ENCODE measurements at places on chromosomes 16 and 17. TPM values are rescaled to one million over a fixed set of nuclear protein-coding genes. Genes with fewer than 3 reads are reported as not detected.

Gene C16orf54
- 88.3 TPM for total RNA-seq

Gene C16orf74
- total RNA-seq: 1.7 TPM

Gene CDC42EP4
- total RNA-seq: 2.1 TPM

Gene IKZF3
- 33.1 TPM for total RNA-seq

Gene CACNB1
- total RNA-seq: 18.3 TPM

Gene ARHGAP44
- not detected for total RNA-seq

Gene MMP2
- not detected for total RNA-seq

Gene CACNG5
- not detected for total RNA-seq

DNA sequence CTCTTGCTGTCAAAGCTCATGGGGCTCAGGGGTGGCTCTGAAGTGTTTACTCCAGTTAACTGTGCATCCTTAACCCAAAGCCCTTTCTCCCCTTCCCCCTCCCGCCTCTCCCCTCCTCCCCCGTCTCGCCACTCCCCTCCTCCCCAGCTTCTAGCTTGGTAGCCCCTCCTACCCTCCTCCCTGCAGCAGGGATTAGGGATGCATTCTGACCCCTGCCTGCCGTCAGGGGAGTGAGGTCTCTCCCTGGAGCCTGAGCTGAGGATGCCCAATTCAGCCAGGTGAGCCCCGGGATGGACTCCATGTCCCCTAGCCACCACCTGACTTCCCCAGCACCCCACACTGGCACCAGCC lies 1.6 kb downstream of the HS3ST6 start:
- DNase-seq: no peak

GRCh38 chr17:58281511-58282011 lies 826 bp upstream of the MPO start:
- no peak for DNase-seq

DNA sequence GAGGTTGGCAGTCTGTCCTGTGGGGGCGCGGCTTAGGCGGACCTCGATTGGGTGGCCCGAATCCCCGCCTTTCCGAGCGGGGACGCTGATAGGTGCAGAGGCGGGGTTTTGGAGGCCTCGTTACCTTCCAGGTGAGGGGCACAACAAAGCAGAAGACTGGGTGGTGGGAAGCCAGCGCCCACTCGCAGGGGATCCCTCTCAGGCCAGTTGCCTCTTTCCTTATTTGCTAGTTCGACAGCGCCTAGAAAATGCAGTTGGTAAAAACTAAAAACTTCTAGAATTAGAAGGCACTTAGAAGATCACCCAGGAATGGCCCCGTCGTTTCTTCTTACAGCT lies 730 bp downstream of the KAT7 start:
- DNase-seq: no peak

GRCh38 chr16:5549802-5550201 lies 452.2 kb upstream of the EEF2KMT start:
- no peak for DNase-seq

DNA sequence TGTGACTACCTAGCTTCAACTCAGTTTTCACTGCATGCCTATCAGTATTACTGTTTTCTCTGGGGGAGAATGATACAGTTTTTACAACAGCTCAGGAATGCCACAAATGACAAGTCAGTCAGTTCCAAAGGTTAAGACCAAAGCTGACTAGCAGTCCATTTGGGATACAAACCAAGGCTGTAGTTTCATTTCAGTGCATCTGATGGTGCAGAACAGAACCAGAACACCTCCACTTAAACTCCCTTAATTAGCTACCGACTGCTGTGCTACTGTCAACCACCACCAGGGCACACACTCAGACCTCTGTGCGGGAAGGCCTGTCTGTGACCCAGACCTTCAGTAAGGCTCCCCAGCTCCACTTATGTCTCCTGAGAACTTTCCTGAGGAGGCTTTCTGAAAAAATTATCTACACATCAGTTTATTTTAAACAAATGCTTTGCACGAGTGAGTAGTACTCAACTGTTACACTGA lies 20.4 kb downstream of the NFE2L1 start:
- peak; percentile 17 for DNase-seq

- peak; percentile 36 for DNase-seq
Measured at GRCh38 chr17:77186141-77186604, 45.4 kb downstream of the SEC14L1 start.

DNA sequence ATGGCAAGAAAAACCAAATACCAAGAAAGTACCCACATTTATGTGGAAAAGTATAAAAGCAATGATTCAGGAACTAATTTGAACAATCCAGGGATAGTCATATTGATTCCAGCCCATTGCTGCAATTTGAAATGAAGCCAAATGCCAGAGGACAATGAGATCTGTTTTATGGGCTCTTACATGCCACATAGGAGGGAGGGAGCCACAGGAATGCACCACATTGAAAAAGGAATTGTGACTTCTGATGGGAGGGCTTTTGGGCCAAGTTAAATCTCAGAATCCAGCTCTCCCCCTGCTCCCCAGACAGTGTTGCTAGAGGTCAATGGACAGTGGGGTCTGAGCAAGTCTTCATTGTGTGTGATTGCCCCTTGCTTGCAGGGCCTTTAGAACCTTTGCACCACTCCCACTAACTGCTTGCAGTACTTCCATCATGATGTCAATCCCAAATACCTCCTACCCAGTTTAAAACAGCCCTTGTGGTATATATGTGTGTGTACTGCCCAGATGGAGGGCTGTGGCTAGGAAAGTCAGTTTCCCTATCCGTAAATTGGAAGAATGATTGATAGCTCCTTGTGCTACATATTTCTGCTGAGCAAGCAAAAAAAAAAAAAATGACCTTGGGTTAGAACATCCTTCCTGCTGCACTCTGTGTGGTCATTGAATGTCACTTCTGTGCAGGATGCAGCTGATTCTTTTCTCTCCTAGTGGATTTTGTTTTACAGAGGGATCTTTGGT lies 406.8 kb downstream of the UTP18 start:
- no peak for DNase-seq

DNA sequence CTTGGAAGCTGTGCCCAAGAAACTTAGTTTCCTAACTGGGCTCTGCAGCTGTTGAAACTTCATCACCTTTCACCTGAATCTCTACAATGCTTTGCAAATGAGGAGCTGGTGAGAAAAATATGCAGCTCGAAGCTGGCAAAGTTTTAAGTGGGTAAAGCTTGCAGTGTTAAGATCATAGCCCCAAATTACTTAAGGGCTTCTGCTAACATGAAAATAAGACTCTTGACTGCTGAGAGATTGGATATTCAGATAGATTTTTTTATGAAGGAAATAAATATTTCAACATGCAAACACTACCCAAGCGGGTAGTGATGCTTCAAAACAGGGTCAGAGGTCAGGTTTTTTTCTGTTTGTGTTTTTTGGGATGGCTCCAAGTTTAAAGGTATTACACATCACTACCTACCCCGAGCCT lies 278.7 kb downstream of the FTO start:
- DNase-seq: no peak

- DNase-seq: no peak
Measured at GRCh38 chr16:12678983-12679382, 124.7 kb downstream of the CPPED1 start.

- DNase-seq: no peak
Measured at GRCh38 chr17:68697850-68698361, 96.7 kb upstream of the FAM20A start.

DNA sequence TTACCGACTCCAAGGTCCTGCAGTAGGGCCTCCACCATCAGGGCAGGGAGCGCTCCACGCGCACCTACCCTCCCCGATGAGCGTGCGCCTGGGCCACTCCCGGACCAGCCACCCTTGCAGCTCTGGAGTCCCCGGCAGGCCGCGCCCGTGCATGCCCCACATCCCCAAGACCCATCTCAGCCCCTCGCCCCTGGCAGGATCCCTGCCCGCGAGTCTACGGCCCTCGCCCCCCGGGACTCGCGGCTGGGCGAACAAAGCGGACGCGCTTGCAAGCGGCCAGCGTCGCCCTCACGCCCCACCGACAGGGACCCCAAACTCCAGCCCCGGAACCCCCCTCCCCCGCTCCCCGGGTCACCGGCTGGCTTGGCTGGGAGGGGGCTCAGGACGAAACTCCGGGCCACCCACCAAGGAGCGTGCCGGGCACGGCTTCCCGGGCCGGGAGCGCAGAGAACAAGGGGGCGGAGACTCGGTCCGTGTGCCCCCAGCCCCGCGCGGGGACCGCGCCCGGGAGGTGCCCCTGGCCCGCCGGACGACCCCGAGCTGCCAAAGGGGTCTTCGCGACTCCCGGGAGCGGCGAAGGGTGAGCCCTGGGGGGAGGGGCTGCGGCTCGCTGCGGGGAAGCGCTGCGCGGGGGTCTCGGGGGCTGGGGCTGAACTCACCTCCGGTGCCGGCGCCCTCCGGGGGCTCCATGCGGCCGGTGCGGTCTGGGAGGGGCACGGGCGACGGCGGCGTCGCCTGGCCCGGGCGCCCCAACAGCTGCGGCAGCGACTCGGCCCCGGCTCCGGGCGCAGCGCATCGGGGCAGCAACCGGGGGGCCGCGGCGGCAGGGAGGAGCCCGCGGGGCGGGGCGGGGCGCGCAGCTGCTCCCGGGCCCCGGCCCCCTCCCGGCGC lies at the start of gene DBNDD1:
DBNDD1 (minus strand) TSS at position 805 of the 891 bp plus-strand sequence; CDS start at position 690, 115 bp downstream.
- DNase-seq: no peak

DNA sequence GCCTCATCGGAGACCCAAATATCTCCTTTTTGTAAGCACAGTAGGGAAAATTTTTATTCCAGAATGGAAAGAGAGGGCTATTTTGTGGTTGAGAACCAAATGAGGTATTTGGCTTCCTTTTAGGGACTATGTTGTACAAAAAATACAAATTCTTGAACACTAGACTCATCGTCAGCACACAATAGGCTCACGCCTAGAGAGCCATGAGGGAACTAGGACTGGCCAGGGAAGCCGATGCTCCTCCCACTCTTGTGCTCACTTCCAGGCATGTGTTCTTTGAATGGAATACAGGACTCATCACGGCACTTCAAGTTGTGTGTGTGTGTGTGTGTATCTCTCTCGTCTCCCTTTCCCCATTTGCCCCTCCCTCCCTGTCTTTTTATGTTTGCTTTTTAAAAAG lies 17.8 kb upstream of the BLMH start:
- DNase-seq: no peak

DNA sequence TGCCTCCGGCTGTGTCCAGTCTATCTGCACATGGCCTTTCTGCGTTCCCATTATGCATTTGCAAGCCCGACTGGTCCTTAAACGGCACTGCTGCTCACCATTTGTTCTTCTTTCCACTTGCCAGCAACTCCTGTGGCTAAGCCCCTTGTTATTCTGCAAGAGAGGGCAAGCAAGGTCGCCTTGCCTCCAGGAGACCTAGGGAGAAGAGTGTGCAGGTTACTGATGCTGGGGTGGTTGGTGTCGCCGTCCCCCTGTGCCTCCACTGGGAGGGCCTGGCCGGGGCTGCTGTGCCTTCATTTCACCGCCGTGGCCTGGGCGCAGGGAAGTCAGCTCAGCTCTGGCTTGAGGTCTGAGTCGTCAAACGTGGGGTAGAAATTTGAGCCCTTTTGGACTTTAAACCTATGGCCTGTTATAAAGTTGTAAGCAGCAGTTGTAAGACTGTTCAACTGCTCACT lies 12.7 kb downstream of the SLC6A4 start:
- no peak for DNase-seq
